Tibial nerve (tissue), 4 donors: ENCODE measurements at places on chromosomes 7 and 10.

DNA sequence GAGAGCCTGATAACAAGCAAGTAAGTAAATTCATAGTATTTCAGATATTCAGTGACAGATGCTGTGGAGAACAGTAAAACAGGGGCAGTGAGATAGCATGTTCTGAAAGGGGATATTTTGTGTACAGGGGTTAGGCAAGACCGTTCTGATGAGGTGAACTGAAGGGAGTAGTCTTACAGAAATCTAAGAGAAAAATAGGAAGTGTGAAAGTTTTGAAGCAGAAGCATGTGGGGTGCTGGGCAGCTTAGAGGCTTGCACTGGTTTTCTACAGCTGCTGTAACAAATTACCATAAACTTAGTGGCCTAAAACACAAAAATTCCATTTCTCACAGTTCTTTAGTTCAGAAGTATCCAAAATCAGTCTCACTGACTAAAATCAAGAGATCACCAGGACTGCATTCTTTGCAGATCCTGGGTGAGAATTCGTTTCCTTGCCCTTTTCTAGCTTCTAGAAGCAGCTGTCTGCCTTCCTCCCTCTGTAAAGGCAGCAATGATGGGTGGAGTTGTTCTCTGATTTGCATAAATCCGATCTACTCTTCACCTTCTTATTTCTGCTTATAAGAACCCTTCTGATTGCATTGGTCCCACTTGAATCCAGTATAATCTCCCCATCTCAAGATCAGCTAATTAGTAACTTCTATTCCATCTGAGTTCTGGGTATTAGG, 7.5 kb upstream of the KLF14 start:
- no peak for DNase-seq

DNA sequence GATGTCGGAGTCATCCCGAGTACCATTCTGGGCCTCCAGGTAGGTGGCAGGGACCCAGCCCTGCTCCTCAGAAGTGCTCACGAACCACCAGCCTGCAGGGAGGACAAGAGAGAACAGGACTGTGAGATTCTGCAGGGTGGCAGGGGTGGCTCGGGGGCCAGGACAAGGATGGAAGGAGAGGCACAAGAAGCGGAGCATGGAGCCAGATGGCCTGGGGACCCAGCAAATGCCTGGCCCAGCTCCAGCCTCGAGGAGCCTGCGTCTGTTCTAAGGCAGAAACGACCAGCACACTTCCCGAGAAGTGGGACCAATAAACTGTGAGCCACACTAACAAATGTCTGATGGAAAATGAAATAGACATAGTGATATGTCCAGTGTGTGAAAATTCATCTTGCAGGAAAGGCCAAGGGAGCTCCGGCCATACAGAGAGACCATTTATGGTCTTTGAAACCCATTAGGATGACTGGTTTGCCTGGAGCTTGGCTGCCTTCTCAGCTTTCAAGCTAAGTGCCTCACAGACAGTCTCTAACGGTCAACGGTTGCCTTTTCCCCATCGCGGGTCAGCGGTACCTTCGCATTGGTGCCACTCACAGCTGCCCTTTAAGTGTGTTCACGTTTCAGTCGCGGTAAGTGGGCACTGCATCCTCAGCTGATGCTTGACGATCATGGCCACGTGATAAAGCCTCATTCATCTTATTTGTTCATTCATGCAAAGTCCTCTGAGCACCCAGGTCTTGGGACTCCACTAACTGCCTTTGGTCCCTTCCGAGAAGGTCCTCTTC, 133.8 kb downstream of the NEURL1 start:
- no peak for DNase-seq

DNA sequence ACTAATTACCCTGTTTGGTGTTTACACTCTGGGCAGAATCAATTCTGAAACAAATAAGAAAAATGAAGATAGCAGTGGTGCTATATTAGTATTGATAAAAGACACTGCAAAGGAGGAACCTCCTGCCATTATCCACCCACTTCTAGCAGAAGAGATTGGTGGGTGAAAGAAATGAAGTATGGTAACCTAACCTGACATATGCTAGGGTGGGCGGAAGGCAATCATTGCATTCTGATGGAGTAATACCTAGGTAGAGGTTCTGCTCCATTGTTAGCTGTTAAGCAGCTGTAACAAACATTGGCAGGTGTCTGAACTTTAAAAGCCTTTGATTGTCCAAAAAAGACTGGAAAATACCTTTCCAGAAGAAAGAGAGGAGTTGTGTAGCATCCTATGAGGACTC, 95.9 kb downstream of the OTUD1 start:
- DNase-seq, result no peak

DNA sequence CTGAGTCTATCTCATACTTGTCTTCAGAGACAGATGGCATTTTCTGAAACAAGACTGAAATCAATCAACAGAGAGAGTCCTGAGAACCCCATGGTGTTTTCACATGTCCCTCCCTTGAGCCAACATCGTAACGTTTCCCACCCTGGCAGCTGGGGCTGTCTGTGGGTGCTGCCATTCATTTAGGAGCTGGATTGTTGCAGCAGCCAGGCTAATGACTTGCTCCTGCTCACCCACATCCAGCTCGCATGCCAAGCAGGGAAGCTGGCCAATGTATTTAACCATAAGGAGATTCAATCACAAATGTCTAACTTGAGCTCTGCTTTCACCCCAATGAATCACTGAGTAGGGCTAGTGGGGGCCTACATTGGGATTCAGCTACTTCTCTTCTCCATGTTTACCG, 146.1 kb downstream of the ADRA2A start:
- no peak for DNase-seq

- no peak for DNase-seq
These were observed 196.8 kb downstream of the XPNPEP1 start for GRCh38 chr10:109726473-109726872.
